Brain pericyte (primary cell): ENCODE measurements at places on chromosomes 16 and 17.

DNA sequence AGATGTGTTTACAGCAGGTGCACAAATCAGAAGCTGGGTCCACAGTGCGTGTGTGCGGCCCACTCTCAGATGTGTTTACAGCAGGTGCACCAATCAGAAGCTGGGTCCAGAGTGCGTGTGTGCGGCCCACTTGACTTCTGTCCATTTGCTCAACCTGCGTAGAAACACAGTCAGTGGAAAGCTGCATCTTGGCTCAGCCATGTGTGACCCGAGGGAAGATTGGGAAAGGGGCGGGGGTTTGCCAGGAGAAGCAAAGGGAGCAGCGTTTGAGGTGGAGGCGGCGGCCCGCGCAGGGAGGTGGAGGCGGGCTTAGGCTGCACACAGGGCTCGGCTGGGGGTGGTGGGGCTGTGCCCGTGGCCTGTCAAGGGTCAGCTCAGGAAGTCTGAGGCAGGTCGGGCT, 4.3 kb downstream of the CTU2 start:
- no peak for DNase-seq

- DNase-seq, result no peak
Measured at GRCh38 chr16:67846063-67846319, 742 bp upstream of the NUTF2 start.

DNA sequence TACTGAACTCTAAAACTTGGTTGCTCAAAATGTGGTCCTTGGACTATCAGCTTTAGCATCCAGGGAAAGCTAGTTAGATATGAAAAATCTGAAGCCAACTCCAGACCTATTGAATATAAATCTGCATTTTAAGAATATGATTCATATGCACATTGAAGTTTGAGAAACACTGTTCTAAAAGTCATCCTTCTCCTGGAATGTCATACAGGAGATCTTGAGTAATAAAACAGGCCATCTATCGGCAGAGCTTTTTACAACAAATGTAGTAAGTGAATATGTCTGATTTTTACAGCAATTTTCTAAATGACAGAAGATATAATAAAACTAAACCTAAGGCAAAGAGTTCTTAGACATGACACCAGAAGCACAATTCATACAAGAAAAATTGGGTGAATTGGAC, 140.4 kb downstream of the PMP22 start:
- DNase-seq, result no peak

DNA sequence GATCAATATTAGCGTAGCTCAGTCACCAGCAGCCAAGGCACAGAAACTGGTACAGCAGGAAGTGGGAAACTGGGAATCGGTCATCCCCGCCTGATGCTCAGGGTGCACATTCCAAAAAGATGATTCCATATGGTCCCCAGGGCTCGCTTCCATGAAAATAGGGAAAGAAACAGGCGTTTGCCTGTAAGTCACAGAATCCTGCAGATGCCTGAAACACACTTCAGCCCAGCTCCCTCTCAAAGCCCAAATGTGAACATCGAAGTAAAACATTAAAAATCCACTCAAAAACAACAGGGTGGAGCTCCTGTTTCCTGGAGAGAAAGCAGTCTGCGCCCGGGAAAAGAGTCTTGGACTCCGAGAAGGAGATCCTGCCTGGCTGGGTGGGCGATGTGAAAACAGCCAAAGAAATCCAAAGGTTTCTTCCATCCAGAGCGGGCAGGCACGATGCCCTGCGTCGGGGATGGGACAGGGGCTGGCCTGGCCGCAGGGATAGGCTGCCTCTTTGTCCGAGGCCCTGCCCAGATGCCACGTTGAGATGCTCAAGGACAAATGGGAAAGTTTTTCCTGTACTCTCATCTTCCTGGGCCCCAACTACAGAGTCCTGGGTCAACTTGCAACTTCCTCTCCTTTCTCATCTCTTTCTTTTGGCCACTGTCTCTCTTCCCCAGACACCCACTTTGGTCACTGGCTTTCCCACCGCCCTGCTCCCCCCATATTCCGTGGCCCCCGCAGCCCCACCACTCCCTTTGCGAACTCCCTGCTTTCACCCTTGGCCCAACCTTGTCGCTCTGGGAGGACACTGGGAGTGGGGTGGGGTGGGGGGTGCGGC, 743 bp downstream of the WIPI1 start:
- DNase-seq, result peak; percentile 70

GRCh38 chr16:75362846-75363245, 70.5 kb downstream of the CFDP1 start:
- DNase-seq, result no peak

DNA sequence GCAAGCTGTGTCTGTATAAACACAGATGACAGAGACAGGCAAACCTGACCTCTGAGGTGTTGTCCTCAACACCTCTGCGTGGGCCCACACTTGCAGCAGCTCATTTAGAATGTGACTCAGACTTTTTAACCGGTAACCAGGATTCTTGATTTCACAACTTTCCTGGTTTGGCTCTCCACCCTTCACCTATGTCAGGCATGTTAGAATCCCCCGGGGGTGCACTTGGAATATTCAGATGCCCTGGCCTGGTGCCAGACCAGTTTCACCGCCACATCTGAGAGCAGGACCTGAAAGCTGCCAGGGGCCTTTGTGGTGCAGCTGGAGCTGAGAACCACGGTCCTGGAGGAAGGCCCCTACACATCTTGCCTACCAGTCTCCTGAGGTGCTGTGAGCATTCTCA, 4.8 kb downstream of the DHODH start:
- no peak for DNase-seq

DNA sequence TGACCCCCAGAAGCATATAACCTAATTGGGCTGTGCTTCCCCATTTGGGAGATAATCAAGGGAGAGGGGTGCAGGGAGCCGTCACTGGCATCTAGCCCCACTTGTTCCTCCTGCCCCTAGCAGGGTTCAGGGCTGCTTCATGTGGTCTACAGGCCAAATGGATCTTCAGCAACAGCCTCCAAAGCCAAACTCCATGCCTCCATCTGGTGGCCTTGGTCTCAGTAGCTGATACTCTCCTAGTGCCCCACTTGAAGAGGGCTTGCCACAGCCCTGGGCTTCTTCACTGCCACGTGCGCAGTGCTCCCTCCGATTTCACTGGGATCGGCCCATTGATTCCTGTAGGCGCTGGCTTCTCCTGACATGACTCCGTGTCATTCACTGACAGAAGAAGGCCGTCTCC, 24.6 kb downstream of the LYRM9 start:
- DNase-seq, result no peak

- peak; percentile 42 for DNase-seq
Measured at GRCh38 chr16:65524997-65525396, 403.1 kb upstream of the CDH11 start.

DNA sequence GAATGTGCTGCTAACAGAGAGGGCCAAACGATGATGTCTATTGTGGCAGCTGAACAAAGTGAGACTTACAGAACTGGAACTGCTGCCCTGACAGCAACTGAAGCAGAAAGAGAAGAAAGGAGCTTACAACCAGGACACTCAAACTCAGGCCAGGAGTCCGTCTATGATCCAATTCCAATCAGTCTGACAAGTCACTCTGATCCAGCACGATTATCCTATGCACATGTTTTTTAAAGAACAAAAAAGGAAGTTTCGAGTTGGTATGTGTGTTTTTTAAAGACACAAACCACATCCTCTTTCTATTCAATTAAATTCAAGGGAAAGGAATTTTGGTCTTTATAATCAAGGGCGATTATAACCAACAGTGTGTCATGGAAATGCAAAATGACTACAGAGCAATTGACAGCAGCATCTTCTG, 42.4 kb upstream of the MTMR4 start:
- DNase-seq, result no peak

DNA sequence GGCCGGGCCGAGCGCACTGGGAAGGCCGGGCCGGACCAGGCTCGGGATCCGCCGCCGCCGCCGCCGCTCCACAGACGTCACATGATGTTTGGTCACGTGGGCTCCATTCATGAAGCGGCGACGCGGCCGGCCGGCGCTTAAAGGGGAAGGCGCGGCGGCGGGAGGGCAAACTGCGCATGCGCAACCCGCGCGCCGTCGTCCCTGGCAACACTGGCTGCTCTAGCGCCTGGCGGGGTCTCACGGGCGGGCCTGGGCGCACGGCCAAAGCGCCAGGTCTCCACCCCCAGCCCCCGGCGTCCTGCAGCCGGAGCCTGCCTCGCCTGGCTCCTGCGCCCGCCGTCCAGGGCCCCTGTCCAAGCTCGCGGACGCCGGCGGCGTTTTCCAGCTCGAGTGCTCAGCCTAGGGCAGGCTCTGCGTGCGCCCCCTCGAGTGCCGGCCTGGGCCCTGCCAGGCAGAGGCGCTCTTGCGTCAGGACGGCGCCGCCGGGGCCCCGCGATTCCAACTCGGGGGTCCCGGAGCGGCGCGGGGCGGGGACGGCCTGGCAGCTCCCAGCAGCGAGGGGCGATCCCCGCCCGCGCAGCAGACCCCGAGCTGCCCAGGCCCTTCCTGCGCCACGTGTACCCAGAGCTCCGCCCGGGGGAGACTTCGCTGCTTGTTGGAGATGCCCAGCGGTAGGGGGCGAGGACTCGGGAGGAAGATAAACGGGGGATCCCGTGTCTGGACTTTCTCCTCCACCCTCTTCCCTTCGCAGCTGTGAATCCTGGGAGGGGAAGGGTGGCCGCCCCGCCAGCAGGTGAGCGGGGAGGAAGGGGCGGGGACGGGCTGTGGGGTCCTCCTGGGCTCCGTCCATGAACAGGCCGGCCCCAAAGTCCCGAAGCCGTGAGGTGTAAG, at the start of gene MAFG:
TSS of gene MAFG (minus strand) at position 83 of the 891 bp plus-strand sequence. CDS start 4,550 bp downstream, outside the sequence.
- peak; percentile 91 for DNase-seq

DNA sequence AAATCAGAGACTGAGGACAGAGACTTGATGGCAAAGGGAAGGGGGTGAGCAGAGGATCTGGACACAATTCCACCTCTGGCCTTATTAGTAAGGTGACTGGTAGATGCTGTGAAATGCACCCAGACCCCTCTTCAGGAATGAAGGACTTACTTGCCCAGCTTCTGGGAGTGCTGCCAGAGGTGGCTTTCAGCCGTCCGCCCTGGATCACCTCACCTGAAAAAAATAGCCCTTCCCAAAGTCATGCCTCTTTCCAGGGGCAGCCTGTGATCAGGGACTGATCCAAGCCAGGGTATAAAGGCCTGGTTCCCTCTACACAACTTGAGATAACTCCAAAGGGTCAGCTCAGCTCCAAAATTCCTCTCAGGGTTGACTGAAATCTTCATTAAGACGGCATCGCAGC, 20.4 kb upstream of the TMEM220 start:
- DNase-seq, result no peak

GRCh38 chr16:12480286-12480685, 323.4 kb downstream of the CPPED1 start:
- DNase-seq, result no peak
